Activated CD4-positive, alpha-beta T cell treated with anti-CD3 and anti-CD28 coated beads, Interleukin-2, Interleukin-4, amounts not matched to agents 100 ng/mL and 50 ng/mL, durations not matched to agents 16 hours and 8 hours (primary cell): ENCODE measurements at places on chromosomes 1 and 21.
A peak's percentile ranks its signal among the peaks of the same experiment; 100 is the strongest.

DNA sequence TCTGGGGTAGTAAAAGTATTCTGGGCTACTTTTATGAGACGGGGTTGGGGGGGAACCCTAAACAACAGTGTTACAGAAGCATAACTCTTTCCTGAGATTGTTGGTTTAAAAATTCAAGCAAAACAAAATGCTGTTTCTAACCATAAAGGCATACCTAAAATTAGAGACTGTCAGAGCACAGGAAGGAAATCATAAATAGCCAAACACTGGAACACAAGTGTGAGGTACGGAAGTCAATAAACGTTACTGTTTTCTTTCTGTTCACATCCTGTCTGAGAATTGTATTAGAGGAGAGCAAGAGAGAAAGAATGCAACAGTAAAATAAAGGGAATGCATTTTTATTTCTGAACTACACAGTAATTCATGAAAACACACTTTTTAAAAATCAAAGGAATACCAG lies 42.8 kb upstream of the IL12RB2 start:
- DNase-seq, result no peak

DNA sequence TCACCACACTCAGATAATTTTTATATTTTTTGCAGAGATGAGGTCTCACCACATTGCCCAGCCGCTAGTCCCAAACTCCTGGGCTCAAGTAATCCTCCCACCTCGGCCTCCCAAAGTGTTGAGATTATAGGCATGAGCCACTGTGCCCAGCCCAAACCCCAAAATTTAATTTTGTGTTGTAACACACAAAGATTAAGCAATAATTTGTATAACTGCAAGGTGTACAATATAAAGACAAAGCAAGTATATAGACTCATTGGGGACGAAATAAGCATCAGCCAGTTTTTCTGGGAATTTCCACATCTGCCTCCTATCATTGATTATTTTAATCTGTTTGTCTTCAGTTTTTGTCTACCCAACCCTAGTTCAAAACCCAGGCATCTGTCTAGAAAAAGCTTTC lies 42.7 kb downstream of the ST7L start:
- DNase-seq, result no peak

DNA sequence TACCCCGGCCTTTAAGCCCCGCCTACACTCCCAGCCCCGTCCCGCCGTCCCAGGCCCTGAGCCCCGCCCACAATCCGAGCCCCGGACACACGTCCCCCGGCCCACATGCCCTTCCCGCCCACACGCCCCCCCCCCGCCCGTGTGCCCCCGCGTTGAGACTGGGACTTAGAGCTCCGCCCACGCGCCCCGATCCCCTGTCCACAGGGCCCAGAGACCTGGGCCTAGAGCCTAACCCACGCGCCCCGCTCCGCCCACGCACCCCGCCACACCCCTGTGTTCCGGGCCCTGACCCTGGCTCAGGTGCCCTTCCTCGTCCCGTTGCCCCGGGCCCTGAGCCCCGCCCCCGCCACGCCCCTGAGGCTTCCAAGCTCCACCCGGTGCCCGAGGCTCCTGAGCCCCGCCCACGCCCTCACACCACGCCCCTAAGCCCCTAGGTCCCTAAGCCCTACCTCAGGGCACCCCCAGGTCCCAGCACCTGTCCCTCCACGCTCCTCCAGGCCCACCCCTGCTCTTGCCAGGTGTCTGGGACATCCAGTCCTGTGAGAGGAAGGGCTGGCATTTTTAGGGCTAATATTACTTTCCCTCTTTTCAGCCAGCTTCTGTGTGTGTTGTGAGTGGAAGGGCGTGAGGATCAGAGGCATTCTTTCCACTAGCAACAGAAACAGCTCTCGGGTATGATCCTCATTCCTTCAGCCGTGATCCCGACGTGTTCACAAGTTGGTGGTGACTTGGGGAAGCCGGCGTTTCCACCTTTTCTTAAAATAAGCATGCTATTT lies 552 bp upstream of the GPR157 start:
- peak; percentile 72 for DNase-seq

DNA sequence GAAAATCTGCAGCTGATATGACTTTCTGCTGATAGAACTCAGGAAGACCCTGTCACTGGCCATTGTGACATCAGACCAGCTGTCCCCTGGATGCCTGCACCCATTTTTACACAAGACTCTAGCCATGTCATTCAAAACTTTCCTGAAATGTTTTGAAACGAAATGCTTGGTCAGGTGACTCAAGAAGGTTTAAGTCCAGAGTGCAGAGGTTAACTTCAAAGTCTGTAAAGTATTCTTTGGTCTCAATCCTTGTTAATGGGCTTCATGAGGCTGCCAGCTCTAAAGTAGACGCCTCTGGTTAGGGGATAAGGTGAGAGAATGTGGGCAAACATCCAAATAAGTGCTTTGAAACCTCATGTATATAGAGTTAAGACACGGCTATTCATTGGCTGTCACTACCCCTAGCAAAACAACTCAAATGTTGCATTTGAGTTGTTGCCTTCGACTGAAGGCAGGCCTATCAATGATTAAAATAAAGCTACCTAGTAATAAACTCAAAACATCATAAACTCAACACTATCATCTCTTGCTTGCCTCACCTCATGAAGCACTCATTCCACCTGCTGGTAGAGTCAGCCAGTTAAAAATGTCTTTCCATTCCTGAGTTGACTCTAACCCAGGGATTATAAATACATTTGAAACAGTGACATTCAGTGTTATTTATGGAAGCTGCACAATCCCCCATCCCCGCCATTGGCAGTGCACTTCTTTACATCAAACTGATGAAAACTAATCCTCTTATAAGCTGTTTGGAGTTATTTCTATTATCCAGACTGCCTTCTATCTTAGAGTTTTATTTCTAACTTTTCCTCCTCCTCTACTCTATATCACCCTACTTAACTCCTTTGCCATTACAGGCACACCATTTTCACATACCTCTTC lies 26.0 kb downstream of the RABIF start:
- no peak for DNase-seq
